ENCODE measurements at places on chromosomes 5 and 9.

GRCh38 chr5:121763665-121764064 is 88.0 kb upstream of the FTMT start:
- DNase-seq = no peak

DNA sequence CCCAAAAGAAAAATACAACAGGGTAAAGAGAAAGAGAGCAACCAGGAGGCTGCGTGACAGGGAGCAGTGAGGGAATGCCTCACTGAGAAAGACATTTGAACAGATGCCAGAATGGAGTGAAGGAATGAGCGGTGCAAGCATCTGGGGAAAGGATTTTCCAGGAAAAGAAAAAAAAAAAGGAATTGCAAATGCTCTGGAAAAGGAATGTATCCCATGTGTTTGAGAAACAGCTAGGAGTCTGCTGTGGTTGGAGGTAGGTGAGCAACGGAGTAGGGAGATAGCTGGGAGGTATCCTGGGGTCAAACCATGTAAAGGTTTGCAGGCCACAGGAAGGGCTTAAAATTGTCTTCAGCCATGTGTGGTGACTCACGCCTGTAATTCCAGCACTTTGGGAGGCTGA is 23.6 kb upstream of the CEMIP2 start:
- DNase-seq = no peak

DNA sequence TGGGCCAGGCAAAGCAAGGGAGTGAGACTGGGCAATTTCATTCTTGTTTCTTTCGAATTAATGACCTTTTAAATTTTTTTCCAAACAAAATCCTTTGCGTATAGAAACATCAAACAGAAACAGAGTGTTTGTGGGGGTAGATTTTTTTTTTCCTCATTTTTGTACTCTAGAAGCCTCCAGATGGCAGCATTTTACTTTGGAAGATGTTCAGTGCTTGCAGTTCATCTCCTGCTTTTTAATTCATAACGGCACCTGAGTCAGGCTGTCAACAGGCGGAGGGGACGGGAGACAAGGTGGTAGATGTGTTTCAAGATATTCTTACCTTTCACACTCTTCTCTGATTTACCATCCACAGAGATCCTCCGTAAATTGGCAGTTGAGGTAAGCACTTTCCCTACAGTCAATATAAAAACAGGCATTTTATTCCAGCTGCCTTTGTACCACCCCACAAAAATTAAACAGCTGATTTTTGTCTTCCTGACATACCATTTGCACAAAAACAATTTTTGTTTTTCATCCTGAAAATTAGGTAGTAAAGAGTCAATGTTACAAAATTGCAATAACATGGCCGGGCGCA is 99.5 kb upstream of the FBXL17 start:
- no peak for DNase-seq

DNA sequence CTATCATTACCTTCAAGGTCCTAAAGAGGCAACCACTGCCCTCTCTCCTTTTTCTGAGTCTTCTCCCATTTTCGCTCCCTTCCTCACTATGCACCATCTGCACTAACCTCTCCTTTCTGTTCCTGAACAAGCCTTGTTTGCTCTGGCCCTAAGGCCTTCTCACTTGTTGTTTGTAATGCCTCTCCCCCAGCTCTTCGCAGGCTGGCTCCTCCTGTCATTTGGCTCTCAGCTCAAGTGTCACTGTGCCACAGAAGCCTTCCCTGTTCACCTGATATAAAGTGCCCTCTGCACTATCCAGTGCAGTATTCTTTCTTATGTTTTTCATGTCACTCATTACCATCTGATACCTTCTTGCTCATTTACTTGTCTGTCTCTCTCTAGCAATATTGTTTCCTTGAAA is 303.7 kb downstream of the KCNN2 start:
- no peak for DNase-seq

DNA sequence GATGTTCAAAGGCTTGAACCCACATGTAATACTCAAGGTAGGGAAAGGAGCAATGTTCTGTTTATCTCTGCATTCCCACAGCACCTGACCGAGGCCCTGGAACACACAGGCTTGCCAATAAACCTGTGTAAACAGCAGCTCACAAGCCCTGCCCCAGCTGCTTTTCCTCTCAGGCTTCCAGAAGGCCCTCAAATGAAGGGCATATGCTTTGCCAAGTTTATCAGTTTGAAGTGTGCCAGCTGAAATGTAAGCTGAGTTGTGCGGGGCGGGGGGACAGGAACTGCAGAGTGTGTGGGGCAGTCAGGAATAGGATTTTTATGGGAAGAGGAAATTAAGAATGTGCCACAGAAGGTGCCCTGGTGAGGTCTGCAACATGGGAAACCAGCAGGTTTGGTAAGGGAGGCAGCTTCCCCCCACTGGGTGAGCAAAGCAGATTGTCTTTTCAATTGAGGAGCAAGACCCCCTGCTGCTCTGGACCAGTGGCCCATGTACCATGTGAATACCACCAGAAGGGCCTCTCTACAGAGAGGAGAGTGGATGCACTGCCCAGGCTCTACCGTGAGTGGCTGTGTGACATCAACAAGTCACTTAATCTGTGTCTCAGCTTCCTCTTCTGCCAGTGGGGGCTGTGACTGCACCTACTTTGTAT is 194.8 kb downstream of the SPOCK1 start:
- DNase-seq = no peak

DNA sequence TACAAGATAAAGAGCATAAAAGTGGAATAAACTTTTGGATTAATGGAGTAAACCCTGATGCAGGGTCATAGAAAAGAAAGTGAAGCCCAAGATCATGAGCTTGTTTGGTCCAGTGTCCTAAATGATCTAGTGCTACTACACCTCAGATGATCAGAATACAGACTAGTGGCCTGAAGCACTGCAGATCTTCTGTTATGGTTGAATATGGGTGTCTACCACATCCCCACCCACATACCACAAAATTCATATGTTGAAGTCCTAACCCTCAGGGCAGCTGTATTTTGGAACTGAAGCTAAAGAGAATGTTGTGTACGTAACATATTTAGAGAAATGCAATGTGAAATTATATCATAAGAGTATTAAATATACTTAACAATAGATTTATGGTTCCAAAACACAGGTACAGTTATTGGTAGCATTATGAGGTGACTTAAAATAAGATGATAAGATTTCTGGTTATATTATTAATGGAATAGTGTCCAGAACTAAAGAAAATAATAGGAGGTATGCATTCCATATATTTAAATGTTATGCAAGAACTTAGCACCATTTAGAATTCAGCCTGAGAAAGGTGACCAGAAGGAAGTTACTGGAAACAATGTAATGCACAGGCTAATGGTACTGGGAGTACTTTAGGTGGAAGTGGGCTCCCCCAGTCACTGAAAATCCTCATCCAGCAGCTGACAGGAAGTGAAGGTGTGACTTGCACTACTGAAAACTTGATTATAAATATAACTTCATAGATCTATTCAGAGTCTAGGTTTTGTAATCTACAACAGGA is 1155.1 kb downstream of the TAF11L14 start:
- DNase-seq = no peak

DNA sequence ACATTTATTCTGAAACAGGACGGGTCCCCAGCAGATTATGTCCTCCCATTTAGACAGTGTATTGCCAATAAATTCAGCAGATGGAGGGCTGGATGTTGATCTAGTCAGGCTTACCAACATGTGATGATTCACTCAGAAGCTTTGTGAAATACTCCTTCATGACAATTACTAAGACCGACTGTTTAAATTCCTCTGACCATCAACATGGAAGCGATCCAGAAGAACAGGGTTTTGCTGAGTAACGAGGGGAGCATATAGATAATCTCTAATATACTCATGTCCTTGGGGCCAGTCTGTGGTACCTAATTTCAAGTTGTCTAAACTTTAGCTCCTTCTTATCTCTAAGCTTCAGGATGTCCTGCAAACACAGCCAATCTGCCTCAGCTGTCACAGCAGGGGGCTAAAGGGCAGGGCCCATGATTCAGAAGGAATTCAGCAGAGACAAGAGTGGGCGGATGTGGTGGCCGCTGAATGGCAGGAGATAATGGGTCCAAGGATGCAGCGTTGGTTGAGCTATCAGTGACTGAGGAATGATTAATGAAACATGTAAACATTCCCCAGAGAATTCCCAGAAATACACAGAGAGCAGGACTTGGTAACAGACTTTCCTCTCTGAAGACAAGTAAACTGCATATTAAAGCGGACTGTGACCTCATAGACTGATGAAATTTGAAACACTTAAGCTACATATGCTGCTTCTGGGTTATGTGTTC is 109.4 kb downstream of the ANKRD55 start:
- DNase-seq = no peak
